ENCODE measurements at places on chromosomes 5 and 9. TPM values are rescaled to one million over a fixed set of nuclear protein-coding genes. Genes with fewer than 3 reads are reported as not detected.
A peak's percentile ranks its signal among the peaks of the same experiment; 100 is the strongest.

Gene TMEM232
- total RNA-seq, result 2.5 TPM

Gene DEPDC1B
- total RNA-seq, result 0.35 TPM

Gene LAMC3
- 4.8 TPM for total RNA-seq

Gene SLC6A18
- total RNA-seq, result not detected

Gene PLCXD3
- 2.4 TPM for total RNA-seq

Gene GARIN3
- total RNA-seq, result not detected

Gene PCDHGC4
- 1.7 TPM for total RNA-seq

Gene GLDC
- 0.19 TPM for total RNA-seq

Gene OCLN
- total RNA-seq, result 1.3 TPM

DNA sequence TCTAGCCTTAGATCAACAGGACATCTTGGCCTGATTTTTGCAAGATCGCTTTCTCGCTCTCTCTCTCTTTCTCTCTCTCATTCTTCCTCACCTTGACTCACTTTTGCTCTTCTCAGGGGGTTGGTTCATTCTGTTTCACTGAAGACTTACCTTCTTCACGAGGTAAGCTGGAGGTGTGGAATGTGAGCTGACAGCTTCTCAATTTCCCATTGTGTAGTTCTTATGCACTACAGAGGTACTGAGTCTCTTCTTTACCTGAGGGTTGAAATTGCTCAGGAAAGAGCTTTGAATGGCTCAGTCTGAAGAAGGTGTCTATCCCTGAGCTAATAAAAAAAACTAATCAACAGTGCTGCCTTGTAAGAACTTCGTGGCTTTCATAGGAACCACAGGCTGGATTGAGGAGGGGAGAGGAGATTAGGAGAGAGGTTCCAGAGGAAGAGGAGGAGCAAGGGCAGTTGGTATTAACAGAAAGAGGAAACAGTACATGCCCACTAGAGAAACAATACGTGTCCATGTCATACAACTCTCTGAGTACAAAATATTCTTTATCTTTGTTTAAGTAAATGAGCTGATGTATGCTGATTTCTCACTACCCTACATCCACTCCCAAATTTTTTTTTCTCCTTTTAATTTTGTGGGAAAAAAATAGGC, 192.2 kb downstream of the TMEM167A start:
- DNase-seq, result no peak

DNA sequence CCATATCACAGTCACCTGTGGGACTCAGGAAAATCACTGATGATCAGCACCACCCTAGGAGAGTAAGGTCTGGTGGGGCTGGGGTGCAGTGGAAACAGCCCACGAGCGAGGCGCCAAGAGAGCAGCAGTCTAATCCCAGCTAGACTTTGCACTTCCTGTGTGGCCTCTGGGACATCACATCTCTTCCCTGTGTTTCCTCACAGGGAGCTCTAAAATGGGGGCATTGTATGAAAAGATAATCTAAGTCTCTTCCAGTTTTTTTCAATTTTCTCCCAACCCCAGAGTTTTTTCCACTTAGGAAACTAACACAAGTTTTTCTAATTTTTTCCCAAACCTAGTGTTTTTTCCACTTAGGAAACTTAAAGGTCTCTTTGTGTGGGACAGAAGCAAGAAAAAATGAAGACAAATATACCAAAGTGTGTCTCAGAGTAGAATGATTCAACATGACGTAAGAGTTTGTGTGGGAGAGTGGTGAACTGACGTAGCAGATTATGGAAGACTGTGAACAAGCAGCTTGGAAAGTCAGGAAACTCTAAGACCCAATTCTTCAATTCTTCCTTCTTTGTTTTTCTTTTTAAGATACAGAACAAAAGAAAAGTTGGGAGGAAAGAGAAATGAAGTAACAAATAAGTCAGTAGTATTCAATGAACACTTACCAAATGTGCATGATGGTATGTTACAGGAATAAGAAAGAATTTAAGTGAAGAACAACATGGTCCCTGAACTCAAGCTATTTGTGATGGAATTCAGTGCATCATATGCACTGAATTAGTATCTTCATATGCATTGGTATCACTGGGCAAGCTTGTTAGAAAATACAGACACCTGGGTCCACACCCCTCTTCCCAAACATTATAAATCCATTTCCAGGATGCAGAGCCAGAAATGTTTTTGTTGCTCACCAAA, 51.3 kb downstream of the LHFPL2 start:
- DNase-seq, result no peak

- no peak for DNase-seq
These were observed 2.2 kb downstream of the UNC5A start for GRCh38 chr5:176812269-176813259.

DNA sequence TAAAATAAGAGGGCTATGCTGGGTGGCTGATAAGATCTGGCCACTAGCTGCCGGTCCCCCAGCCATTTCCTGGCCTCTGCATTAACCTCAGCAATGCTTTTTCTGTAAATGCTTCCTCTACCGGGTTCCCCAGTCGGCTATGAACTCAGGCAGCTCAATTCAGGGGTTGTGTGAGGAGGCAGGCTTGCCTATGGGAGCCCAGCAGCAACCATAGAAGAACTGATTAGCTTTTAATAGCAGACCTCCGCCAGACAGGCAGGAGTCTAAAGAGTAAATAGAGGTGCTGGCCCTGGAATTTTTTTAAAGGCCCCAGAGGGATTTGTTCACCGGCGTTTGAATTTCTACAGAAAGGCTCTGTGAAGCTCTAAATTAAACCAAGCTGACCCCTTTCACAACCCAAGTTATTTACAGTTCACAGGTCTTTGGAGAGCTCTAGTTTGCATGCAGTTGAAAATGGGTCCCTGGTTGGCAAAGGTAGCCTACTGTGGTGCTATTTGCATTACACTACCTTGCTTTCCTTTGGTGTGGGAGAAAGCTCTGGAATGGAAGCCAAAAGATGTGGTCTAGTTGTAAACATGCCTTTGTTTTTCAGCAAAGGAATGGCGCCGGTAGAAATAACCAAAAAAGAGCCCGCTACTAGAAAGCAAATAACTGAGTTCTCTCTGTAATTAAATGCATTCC, 289.7 kb upstream of the SEMA6A start:
- no peak for DNase-seq

GRCh38 chr5:94870511-94871183, 252.2 kb downstream of the SLF1 start:
- DNase-seq, result no peak

DNA sequence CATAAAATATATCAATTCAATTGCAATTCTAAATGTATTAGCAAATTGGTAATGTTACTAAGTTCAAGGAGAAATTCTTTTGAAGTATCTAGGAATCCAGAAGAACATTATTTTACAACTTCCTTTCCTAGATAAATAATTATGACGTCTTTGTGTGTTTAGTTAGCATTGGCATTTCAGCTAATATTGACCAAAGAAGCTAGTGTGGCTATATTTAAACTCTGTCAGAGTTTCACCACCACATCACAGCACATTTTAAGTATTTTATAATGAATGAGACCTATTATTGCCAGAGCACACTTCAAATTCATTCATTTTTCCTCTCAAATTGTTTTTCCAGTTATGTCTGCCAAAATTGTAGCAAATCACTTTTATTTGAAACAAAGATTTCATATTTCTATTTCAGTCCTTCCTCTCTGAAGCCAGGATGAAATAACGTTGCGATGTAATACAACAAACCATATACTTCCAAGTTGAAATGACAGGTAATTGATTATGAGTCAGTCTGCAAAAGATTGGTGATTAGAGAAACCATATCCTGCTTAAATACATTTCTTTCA, 18.9 kb downstream of the PLK2 start:
- DNase-seq, result no peak

GRCh38 chr9:95947118-95947517, 71.6 kb downstream of the ERCC6L2 start:
- DNase-seq, result no peak

DNA sequence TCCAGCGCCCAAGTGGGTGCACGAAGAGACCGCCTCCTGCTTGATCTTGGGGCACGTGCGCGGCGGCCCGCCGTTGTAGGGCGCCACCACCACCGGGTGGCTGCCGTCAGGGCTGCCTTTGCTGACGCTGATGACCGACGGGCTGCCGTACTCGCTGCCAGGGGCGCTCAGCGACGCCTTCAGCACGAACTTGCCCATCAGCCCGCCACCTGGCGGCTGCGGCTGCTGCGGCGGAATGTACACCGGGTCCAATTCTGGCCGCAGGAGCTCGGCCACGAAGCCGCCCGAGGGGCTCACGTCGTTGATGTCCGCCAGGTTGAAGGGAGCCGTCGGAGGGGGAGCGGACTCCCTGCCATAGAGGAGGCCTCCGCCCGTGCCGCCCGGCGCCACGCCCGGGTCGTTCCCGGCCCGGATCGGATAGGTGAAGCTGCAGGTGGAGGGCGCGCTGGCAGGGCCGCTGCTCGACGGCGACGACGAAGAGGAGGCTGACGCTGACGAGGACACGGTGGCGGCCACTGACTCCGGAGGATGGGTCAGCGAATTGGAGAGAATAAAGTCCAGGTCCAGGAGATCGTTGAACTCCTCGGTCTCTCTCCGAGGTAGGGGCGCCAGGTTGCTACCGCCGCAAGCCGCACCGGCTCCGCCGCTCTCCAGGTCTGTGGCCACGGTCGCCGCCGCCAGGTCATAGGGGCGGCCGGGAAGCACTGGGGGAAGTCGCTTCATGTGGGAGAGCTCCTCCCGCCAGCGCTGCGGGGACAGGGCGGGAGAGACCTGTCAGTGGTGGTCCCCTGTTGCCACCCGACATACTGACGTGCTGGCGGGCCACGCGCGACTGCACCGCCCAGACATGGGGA, 1.8 kb downstream of the KLF4 start:
- DNase-seq, result peak; percentile 91

DNA sequence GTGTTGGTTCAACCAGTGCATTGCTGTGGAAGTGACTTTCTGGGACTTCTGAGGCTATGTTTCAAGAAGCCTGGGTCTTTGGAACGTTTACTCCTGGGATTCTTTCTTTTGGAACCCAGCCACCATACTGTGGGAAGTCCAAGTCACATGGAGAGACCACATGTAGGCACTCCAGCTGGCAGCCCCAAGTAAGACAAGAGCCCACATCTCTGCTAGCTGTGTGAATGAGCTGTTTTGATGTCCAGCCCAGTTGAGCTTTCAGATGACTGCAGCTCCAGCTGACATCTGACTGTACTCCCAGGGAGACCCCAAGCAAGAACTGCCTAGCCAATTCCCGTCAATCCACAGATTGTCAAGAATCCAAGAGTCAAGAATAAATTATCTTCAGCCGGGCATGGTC, 60.1 kb upstream of the SPATA31D4 start:
- DNase-seq, result no peak

DNA sequence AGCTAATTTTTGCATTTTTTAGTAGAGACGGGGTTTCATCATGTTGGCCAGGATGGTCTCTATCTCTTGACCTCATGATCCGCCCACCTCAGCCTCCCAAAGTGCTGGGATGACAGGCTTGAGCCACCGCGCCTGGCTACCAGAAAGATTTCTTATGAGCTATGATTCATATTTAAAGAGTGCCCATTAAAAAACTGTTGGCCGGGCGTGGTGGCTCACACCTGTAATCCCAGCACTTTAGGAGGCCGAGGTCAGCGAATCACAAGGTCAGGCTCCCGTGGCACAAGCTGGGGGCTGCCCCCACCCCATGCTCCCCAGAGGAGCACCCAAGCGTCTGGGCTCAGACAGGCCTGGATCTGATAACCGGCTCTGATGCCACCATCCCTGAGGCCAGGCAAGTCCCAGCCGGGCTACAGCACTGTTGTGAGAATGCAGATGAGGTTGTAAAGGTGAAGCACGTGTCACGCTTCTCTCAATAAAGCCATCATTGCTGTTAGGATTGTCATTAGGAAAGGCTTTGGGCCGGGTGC, 13.9 kb downstream of the QRFP start:
- DNase-seq, result no peak

- DNase-seq, result no peak
These were observed 217.5 kb upstream of the ACTBL2 start for GRCh38 chr5:57700072-57700471.

GRCh38 chr5:91794856-91795548, 411.9 kb upstream of the ARRDC3 start:
- no peak for DNase-seq

- no peak for DNase-seq
These were observed 799.9 kb downstream of the CDH12 start for GRCh38 chr5:22053195-22053594.

DNA sequence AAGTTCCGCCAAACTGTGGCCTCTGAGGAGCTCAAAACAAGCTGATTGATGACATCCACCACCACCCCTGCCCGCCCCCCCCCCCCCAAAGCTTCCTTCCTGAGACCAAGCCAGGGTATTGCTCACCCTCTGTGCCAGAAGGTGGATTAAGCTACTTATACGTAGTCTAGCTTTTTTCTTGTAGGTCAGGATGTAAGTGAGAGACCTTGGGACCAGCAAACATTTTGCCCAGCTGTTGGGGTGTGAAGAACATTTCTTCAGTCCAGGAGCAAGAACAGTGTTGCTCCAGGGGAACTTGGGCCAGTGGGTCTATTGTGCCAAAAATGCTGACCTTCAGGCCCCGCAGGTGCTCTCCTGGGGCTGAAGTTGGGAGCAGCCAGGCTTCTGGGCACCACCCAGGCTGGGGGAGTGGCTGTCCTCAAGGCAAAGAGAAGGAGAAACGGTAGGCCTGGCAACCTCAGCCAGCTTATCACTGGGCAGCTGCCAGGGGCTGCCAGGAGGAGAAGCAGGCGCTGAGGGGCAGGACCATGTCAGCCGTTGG, 18.0 kb downstream of the NEURL1B start:
- DNase-seq, result no peak

DNA sequence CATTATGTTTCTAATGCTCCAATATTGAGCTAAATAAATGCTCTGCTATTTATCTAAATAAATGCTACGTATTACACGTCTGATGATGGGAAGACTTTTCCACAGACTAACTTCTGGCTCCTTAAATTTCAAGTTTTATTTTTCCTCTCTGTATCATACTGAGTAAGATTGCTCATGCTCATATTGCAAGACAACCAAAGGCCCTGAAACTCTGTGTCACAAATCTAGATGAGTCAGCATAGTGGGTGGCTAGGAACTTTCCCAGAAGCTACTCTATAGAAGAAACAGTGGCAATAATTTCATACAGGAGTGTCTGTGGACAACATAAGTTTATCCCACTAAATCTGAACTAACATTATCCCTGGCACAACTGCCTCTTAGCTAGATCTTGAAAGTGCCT, 53.0 kb upstream of the RFX3 start:
- DNase-seq, result no peak

DNA sequence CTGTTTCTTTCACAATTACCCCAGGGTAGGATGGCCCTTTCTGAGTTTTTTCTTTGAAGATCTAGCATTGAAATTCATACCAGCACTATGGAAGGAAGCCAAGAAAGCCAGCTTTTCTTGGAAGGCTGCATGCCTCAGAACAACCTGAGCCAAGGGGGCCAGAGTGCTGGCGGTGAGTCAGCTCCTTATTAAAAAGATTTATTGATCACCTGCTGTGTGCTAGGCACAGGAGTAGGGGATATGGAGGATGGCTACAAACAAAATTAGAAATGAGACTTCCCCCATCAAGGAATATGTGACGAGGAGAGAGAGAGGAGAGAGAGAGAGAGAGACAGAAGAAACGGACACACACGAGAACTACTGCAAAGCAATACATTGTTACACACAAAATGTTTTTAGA, 184.6 kb upstream of the PUM3 start:
- no peak for DNase-seq

- no peak for DNase-seq
These were observed 158.1 kb downstream of the MLLT3 start for GRCh38 chr9:20464242-20464641.

- DNase-seq, result no peak
These were observed 4.0 kb upstream of the MEGF9 start for GRCh38 chr9:120718316-120718715.
